ENCODE measurements at places on chromosomes 6 and 20.

GRCh38 chr6:170305805-170306323, 694 bp upstream of the FAM120B start:
- DNase-seq = no peak

- no peak for DNase-seq
Observed at GRCh38 chr6:109770779-109771178, 79.7 kb downstream of the FIG4 start.

DNA sequence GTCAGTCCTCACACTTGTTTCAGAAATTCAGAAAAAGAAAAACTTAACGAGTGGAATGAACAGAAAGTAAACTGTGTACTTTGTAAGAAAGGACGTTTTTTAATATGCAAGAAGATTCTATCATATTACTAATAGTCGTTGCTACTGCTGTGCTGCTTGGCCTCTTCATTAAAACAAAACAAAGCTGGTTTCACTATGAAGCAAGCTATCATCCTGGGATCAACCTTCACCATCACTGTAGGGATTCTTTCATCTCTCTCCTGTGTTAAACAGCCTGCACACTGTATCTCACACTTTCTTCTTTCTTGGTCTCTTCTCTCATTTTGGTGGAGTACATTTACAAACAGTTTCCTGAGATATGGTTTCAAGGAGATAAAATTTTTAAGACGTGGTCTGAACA, 284.2 kb downstream of the BTBD9 start:
- no peak for DNase-seq

DNA sequence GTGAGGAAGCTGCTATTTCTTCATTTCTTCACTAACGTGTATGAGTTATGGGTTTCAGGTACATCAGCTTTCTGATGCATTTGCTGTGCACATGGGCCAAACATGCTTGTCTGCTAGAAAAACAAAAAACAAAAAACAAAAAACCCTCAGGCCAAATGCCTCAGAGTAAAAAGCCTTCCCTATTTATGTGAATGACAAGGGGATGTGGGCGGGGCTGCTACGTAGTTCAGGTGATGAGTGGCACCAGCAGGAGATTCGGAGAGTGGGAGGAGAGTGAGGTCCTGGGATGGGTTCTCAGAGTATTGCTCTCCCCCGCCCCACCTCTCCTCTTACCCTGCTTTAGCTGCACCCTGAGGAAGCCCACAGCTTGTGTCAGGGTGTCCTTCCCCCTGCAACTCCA, 596.8 kb upstream of the JAG1 start:
- DNase-seq = no peak
